Glutamatergic neuron (in vitro differentiated cells): ENCODE measurements at places on chromosomes 16 and 17. TPM values are rescaled to one million over a fixed set of nuclear protein-coding genes. Genes with fewer than 3 reads are reported as not detected.

Gene KRTAP9-2
- not detected for total RNA-seq

GRCh38 chr17:49407086-49407485 is 7.6 kb downstream of the PHB1 start:
- DNase-seq = no peak

DNA sequence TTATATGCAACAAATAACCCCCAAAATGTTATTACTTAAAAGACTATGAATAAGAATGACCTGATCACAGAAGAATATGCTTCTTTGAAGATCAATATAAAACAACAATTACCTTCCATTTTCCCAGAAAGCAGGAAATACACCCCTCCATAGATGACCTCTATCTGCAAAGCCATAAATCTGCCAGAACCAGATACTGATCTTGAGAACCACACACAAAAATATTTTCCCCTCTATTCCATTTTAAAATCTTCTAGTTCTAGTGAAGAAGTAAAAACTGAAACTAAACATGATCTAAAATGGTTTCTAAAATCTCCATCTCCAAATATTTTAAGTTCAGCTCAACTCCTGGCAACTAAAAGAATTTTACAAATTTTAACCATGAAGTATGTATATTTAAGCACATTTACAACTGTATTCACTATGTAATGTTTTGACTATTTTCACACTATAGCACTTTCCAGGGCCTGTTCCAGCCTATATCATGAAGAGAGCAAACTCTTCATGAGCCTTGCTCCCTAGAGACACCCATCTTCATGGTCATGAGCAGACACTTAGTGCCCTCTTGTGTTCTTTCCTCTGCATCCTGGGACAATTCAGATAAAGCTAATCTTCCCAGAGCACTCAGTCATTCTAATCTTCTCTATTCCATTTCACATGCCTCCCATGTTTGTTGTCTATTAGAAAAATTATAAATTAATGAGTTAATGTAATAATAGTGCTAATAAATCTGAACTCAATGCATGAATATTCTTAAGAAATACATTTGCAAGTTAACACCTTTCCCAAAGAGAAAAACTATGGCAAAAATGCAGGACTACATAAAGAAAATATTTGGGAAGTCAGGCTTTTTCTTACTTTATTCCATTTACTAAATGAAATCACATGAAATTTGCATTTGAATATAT is 87.0 kb downstream of the HELZ start:
- DNase-seq = no peak

Gene SLC38A7
- total RNA-seq = 52.9 TPM

Gene CHST6
- 4.0 TPM for total RNA-seq

DNA sequence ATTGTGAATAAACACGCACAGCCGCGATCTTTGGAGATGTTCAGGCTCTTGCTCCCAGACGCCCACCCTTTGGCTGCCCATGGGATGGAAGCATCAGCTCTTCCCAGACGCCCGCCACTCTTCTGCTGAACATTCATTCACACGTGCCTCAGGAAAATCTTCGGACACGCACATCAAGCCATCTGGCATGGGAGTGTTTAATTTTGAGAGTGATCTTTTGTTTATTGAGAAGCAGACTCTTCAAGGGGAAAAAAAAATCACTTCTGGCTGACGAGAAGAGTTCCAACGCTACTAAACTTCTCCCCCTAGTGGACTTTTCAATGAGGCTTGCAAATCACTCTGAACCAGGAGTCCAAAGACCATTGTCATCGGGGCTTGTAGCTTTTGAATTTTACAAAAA is 62.0 kb upstream of the NUDT7 start:
- DNase-seq = no peak

- DNase-seq = no peak
Observed at GRCh38 chr16:77897129-77897437, 108.7 kb downstream of the VAT1L start.

Gene CHST5
- 0.64 TPM for total RNA-seq

DNA sequence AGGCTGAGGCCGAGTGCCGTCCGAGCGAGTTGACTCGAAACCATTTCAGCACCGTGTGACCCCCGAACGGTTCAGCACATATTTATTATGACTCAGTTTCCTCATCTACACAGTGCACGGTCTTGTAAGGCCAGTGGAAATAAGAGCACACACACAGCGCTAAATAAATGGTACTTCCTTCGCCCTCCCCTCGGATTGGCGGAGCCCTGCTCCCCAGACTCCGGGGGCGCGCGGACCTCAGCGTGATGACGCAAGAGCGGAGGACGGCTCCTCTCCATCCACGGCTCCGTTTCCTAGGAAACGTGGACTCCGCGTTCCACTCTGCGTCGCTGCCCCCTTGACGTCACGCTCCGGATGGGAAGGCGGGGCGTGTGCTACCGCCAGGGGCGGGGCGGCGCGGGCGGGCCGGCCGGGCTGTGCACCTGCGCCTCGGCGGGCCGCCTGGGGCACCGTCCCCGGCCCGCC is at the start of gene PARD6A:
Gene PARD6A, plus strand, starts transcription at position 397 of the 465 bp plus-strand sequence. CDS start 79 bp downstream, outside the sequence.
- peak; percentile 96 for DNase-seq

Gene CHCT1
- total RNA-seq = not detected

DNA sequence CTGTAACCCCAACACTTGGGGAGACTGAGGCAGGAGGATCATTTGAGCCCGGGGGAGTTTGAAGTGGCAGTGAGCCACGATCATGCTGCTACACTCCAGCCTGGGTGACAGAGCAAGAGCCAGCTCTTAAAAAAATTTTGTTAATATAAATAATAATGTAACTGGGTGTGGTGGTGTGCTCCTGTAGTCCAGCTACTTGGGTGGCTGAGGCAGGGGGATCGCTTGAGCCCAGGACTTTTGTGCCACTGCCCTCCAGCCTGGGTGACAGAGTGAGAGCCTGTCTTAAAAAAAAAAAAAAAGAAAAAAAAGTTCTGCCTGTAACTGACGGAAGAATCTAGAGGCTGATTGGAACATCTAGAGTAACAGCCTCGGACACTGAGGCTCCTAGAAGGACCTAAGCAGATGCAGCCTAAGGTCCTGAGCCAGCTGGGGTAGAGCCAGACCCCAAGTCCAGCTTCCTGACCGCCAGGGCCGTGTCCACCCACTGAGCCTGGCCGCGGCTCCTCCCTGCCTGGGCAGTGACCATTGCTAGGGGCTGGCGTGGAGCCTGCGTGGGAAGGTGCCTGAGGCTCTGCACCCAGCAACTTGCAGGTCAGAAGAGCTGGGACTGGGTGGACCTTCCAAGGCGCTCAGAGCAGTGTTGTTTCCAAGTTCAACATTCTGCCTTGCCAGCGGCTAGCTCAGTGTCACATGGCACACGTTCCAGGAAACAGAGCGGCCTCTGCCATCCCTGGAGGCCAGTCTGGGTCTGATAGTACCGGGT is 209.4 kb upstream of the CIBAR2 start:
- no peak for DNase-seq

Gene HSD11B2
- 6.0 TPM for total RNA-seq

DNA sequence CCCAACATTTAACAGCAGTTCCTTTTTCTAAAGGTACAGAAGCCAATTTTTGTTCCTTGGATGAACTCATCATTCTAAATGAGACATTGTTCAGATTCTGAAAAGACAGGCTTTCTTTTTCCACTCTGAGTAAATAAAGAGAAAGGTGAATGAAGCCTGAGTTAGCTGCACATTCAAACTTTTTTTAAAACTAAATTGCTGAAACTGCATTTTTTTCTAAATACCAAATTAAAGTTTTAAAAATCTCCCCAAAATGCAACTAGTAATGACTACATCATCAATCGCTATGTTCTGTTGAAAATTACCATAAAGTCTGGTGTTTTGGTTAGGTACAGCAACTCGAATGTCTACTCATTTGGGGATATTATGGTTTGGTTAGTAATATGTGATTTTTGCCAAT is 9.8 kb downstream of the SCO1 start:
- no peak for DNase-seq

Gene ZNRF1
- 55.3 TPM for total RNA-seq

- peak; percentile 33 for DNase-seq
Observed at GRCh38 chr17:7293816-7294613, 424 bp downstream of the YBX2 start.

DNA sequence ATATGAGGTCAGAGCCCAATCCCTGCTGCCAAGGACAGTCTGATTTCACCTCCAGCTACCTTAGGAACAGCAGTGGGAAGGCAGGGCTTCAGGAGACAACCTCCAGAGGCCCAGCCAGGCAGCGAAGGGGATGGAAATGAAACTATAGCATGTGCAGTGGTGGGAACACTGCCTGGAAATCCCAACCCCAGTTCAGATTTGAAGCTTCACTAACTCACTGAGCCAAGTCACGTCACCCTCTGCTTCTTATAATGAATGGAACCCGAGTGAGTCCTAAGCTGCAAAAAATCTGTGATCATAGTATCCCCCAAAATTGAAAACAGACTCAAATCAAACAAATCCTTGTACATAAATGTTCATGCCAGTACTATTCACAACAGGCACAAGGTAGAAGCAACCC is 36.0 kb upstream of the SLC39A11 start:
- no peak for DNase-seq

Gene GPRC5C
- 93.3 TPM for total RNA-seq

Gene SP6
- total RNA-seq = 1.7 TPM

Gene SRL
- 0.37 TPM for total RNA-seq

- DNase-seq = no peak
Observed at GRCh38 chr17:27747462-27748359, 52.6 kb downstream of the NOS2 start.

Gene SLC2A4
- 0.42 TPM for total RNA-seq

Gene CD79B
- not detected for total RNA-seq

Gene ZG16B
- total RNA-seq = not detected

Gene GUCY2D
- total RNA-seq = not detected

Gene C1QTNF1
- 0.15 TPM for total RNA-seq

DNA sequence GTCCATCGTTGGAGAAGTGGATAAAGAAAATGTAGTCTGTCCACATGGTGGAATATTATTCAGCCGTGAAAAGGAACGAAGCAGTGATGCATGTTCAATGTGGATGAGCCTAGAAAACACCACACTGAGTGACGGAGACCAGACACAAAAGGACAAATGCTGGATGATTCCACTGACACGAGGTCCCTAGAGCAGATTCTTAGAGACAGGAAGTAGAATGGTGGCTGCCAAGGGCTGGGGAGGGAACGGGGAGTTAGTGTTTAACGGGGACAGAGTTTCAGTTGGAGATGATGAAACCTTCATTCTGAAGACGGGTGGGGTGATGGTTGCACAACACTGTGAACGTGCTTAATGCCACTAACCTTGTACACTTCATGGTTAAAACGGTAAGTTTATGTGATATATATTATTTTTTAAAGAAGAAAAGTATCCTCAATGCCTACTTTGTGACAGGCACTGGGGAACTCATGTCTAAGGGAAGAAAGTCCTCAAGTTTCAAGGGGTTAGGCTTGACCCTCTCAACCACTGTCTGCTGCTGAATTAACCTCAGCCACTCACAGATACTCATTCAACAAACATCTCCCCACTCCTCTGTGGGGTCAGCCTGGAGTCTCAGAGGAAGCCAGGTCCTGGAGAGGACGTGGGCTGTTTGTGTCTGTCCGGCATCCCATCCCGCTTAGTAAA is 17.6 kb downstream of the C16orf74 start:
- no peak for DNase-seq

GRCh38 chr17:37278247-37278894 is 97.4 kb upstream of the C17orf78 start:
- DNase-seq = no peak

Gene RTN4RL1
- total RNA-seq = 50.3 TPM

Gene NGFR
- 131 TPM for total RNA-seq

Gene P2RX1
- total RNA-seq = 2.1 TPM

DNA sequence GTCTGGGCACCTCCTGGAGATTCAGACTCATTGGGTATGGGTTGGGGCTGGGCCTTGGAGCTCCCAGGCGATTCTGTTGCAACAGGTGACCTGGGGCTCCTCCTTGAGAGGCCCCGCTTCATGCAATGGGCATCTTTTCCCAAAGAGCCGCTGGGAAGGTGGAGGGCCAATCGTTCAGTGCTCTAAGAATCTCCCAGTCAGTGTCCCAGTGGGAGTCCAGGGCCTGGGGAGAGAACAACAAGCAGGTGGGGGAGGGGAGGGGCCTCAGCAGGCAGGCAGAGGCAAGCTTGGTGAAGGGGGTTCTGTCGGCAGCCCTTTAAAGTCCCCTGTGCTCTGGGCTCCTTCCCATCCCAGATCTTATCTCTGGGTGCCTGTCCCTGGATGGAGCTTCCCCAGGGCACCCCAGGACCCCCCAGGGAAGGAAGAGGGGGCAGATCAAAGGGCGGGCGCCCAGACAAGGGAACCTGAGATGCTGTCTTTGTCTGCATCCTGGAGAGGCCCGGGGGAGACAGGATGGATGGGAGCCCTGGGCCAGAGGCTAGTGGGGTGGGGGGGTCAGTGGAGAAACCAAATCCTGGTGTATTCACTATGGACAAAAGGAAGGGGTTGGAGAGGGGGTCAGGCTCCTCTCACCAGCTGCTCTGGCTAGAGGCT is 30.5 kb upstream of the NXPH3 start:
- peak; percentile 22 for DNase-seq

Gene MFAP4
- 37.7 TPM for total RNA-seq

Gene SLC9A5
- 1.4 TPM for total RNA-seq

DNA sequence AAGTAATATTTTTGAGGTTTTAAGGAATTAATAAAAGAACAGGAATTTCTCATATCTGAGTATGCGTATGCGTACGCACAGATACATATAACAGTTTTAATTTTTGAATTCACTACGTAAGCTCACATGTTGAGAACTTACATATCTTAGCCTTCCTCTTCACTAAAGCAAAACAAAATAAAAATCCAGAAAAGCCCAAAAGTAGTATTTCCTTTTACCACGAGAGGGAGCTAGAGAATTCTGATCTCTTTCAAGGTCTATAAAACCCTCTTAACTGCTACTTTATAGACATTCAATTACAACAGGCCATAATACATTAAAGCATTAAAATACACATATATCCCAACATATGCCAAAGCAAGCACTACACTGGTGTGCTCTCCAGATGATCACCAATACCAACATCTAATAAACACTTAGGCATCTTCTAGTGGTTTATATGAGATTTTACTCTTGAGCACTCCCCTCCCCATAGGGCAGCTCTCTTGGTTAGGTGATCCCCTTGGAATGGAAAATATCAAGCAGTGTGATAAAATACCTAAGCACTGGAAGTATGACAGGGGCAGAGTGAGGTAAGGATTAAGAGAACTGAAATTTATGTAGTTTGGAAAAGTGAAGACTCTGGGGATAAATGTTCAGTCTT is 94.0 kb downstream of the SKAP1 start:
- DNase-seq = no peak

Gene EIF3C
- total RNA-seq = 832 TPM

Gene SLC35G6
- total RNA-seq = 0.34 TPM

Gene TMEM235
- not detected for total RNA-seq

- no peak for DNase-seq
Observed at GRCh38 chr17:39643271-39643670, 6.3 kb downstream of the STARD3 start.

GRCh38 chr16:69404275-69404805 is 18.5 kb upstream of the TERF2 start:
- no peak for DNase-seq
